ENCODE measurements at places on chromosomes 3 and 15.

DNA sequence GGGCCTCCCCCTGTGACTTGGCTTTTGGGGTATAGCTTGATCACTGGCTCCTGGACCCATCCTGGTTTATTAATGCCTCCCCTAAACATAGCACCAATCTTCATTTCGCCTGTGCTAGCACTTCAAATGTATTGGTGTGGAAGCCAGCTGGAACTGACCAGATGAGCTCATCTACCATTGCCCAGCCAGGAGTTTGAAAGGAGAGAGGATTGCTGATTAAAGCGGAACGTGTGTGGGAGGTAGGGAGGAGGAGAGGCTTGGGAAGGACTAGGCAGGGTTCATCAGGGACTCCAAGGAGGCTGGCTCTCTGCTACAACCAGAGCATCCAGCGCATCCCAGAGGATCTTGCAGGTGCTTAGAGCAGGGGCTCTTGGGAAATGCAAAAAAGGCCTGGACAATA lies 34.4 kb upstream of the TLE3 start:
- DNase-seq: no peak

- no peak for DNase-seq
These were observed 48.5 kb upstream of the PARL start for GRCh38 chr3:183933160-183933559.

- no peak for DNase-seq
These were observed 89.3 kb downstream of the NR2E3 start for GRCh38 chr15:71899674-71900073.

GRCh38 chr3:99825004-99825640 lies 7.5 kb downstream of the CMSS1 start:
- no peak for DNase-seq

DNA sequence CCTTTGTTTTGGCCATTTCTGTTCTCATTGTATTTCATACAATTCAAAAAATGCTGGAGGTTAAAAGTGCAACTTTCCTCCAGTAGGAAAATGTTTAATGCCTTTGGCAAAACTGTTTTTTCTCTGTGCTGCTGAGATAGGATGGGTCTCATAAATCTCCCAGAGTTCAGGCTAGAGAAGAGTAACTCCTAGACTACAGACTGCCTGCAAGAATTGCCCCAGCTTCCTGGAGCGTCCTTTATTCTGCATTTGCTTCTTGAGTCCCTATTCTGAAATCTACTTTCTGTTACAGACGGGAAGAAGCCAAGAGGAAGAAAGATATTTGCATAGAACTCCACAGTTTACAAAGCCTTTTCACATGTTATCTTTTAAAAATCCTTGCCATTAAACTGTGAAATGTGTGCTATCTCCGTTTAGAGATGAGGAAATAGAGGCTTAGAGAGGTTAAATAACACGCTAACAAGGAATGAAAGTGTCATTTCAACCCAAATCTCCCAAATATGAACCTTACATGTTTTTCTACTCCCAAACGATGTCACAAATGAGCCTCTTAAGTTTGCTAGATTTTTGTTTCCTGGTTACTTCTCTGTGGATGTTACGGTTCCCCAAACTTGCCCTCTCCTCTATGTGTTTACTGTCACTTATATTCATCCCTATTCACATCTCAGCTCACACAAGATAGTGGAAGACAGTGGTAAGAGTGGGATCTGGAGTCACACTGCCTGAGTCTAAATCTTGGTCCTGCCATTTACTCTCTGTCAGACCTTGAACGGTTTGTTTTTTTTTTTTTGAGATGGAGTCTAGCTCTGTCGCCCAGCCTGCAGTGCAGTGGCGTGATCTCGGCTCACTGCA lies 17.4 kb downstream of the NANOGP8 start:
- no peak for DNase-seq

- no peak for DNase-seq
These were observed 73.6 kb downstream of the OXSM start for GRCh38 chr3:25863416-25863959.

- no peak for DNase-seq
These were observed 192.8 kb upstream of the LINGO1 start for GRCh38 chr15:77825546-77825945.
